ENCODE measurements at places on chromosomes 4 and X. TPM values are rescaled to one million over a fixed set of nuclear protein-coding genes. Genes with fewer than 3 reads are reported as not detected.
A peak's percentile ranks its signal among the peaks of the same experiment; 100 is the strongest.

DNA sequence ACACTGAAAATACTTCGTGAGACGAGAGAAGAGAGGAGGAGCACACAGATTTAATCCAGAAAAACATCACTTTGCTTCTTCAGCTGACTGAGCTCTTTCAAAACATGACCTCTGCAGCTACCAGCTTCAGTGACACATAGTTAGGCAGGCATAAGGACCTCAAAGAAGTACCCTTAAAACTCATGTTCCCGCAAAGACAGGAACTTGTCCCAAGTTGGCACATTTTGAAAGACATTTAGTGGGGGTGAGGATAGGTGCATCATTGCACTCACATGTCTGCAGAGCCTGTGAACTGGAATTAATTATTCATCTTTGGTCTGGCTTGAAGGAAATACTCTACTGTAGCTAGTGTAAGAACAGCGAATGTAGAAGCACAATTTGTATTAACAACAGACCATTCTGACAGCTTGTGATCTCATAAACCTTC, 221.8 kb downstream of the MGST2 start:
- no peak for DNase-seq

DSPP gene
- total RNA-seq = not detected

DNA sequence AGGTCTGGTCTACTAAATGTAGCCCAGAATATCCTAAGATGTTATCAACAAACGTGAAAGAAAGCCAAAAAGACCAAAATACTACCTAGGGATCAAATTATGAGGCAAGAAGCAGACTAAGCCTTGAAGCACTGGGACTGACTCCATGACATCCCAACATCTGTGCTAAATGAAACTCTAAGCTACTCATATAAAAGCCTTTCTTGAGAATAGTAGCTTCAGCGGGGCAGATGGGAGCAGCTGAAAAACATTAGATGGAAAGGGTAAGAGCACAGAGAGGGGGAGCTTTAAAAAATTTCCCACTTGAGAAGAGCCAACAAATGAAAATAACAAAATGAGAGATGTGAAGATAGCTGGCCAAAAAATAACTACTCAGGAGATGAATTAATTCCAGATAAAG, 81.7 kb downstream of the MAD2L1 start:
- no peak for DNase-seq

GRCh38 chr4:169664615-169665014, 44.2 kb downstream of the CLCN3 start:
- no peak for DNase-seq

GRCh38 chrX:97267396-97268181, 383.9 kb downstream of the RPA4 start:
- DNase-seq = peak; percentile 2

GRCh38 chr4:188821500-188821899, 682.3 kb downstream of the TRIML1 start:
- DNase-seq = no peak

SAGE1 gene
- total RNA-seq = not detected

GRCh38 chrX:13235930-13236329, 83.9 kb downstream of the ATXN3L start:
- DNase-seq = no peak

RHOXF1 gene
- total RNA-seq = not detected

DNA sequence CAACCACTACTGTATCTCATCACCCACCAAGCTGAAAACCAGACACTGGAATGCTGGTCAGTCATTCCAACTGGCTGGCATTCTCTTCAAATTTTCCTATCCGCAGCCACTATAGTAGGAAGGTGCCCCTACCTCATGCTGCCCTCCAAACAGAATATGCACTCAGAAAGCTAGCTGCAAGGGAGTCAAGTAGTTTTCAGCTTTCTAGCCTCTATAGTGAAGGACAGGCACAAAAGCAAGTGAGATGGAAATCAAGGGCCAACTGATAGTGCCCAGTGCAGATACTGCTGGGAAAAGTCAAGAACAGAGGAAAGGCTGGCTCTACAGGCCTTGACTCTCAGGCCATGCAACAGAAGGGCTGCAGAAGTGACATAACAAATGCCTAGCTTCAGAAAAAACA, 47.2 kb downstream of the BCOR start:
- no peak for DNase-seq

DNA sequence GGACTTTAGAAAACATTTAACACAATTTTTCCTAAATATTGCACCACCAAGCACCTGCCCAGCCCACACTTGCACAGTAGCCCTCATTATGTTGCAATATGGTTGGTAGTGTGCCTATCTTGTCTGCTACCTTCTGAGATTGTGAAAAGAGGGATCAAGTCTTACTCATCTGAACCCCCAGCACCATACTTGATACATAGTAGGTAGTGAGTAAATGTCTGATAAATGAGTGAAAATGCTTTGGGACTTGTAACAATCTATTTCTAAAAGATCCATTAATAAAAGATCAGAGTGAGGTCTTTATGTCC, 118.4 kb upstream of the MED14 start:
- no peak for DNase-seq

- no peak for DNase-seq
Observed at GRCh38 chr4:140648716-140649308, 80.1 kb upstream of the UCP1 start.

GRCh38 chr4:124939908-124940307, 227.4 kb upstream of the ANKRD50 start:
- no peak for DNase-seq

DNA sequence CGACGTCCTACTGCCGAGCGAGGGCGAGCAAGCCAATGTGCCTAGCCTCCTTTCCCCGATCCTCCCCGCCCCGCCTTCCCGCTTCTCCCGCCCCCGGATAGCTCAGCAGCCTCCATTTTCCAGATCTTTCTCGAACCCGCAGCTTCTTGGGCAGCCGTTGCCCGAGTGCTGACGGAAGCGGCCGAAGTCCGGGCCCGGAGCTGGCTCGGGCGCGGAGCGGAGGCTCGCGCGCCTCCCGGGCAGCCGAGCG, 172 bp upstream of the HSPA4L start:
- DNase-seq = no peak

SHROOM3 gene
- 19.0 TPM for total RNA-seq

APLN gene
- 0.31 TPM for total RNA-seq

GRCh38 chr4:155973639-155974475, 20.2 kb upstream of the CTSO start:
- peak; percentile 62 for DNase-seq

MBNL3 gene
- 0.17 TPM for total RNA-seq

HHIP gene
- 0.19 TPM for total RNA-seq

GRCh38 chrX:13654116-13654515, 1.2 kb downstream of the TCEANC start:
- DNase-seq = no peak

DNA sequence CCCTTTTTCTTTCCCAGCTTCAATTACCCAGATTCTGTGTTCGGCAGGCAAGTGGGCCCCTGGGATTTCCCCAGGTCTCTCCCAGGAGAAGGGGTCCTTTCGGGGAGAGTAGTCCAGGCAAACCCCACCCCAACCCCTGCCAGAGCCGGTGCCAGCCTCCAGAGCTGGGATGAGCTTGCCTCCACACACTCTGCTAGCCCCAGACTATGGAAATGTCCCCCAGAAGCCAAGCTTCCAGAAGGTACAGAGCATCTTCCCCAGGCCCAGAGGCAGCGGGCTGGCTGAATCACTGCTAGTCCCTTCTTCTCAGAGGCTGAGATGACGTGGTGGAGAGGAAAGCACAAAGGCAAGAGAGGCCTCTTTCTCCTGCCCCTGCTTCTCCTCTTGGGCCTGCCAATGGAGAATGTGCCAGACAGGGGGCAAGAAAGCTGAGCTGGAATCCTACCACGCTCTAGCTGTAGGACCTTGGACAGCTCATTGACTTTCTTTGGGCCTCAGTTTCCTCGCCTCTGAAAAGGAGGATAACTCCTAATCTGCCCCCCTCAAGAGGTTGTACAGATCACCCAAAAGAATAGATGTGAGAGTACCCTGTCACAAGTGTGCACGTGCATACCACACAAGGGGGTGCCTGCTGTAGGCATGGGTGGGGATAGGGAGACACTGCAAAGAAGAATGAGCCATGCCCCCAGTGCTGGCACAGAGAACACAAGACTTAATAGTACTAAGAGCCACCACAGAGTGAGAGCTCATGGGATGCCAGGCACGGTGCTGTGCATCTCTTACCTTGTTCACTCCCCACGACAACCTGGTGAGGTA, 2.1 kb downstream of the SASH3 start:
- DNase-seq = no peak

DNA sequence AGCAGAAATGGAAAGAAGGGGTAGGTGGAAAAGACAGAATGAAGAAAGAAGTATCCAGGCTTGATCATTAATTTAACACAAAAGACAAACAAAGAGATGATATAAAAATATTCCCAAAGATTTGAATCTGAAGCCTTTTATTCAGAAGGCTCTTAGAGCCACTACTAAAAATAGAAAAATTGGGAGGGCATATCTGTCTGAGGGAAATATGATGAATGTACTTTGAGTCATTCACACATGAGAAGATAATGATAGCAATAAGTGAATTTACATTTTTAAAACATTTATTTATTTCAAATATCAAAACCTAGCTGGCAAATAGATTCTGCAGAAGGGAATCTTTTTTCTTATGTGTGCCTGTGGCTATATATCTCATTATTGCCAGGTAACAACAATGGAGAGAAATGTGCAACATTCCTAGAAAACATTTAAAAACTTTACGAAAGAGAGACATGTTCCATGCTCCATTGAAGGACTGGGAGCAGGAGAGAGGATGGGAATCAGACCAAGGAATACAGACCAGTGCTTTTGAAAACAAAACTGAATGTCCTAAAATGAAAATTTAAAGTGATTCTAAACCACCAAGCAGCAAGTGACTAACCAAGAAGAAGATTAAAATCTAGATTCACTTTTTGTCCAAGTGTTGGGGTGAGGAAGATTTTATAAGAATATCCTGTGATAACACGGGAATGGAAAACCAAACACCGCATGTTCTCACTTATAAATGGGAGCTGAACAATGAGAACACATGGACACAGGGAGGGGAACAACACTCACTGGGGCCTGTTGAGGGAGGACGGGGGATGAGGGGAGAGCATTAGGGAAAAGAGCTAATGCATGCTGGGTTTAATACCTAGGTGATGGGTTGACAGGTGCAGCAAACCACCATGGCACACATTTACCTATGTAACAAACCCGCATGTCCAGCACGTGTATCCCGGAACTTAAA, 41.2 kb downstream of the ANXA5 start:
- no peak for DNase-seq

- DNase-seq = peak; percentile 13
Observed at GRCh38 chr4:6641164-6641970, 882 bp downstream of the MRFAP1 start.

DNA sequence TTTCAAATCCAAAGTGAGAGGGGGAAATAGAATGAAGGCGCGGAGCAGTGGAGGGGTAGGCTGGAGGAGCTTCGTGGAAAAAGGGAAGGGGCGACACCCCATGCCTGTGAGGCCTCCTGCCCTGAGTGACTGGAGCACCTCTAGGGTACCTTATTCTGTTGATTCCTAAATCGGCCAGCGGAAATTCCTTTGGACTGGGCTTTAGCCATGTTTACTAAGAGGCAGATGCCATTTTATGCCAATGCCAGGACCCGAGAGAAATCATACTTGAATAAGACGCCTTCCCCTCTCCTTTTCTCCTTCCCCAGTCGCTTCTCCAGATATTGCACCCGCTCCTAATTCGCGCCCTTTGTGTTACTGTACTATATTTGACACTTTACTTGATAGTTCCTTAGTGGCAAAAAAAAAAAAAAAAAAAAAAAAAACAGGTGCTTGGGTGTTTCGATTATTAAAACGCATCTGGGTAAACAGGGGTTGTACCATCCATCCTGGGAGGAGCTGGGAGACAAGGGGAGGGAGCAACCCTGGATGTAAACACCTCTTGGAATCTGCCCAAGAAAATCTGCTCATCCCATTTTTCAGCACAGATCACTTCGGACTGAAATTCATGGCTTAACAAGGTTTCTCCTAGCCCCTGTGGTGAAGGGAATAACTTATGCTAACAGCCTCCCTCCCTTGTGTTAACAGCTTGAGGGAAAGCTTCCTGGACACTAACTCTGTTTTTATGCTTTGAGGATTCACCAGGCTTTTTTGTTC, 1.5 kb downstream of the BMP3 start:
- no peak for DNase-seq

DNA sequence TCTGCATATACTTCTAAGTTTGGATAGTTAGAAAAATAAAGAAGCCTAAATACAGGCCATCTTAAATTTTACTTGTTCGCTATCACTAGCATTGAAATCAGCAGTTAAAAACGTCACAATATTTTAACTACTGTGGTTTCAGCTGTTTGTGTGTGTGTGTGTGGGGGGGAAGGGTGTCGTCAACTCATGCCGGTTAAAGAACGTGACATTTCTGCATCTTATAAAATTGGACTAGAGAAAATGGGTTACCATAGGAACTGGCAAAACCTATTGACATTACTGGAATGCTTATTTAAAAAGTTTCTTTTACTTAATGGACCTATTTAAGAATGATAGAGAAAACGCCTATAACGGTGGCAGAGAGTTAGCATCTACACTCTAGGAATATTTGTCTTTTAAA, 1.2 kb upstream of the CNKSR2 start:
- DNase-seq = no peak

DNA sequence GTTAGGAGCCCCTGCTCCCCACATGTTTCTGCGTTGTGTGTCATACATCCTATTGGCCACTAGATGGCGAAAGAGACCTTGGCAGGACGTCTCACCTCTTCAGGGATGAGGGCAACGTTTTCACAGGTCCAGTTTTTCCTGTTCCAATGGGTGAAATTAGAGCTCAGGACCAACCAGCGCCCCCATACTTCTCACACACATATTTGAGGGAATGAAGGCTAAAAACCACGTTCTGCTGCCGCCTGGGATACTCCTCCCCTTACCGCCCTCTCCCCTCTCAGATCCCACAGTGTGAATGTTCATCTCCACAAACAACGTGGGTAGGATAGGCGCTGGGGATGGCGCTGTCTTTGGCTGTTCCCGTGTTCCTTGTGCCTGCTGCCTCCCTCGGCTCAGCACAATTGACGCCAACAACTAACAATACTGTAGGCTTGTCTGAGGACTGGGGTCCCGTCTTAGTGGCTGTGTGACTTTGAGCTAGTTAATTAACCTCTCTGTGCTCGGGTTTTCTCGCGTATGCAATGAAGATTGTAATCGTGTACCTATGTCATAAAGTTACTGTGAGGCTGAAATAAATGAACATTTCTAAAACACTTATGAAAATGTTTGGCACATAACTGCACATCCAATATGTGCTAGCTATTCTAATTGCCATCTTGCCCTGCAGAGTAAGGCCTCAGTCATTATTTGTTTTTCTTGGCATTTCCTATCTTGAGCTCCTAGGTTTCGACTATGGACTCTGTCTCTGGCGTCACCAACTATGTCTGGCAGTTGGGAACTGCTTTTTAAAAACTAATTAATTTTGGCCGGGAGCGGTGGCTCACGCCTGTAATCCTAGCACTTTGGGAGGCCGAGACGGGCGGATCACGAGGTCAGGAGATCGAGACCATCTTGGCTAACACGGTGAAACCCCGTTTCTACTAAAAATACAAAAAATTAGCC, 181.3 kb upstream of the STK26 start:
- DNase-seq = peak; percentile 13

GRCh38 chr4:16264798-16265197, 38.5 kb upstream of the TAPT1 start:
- peak; percentile 26 for DNase-seq

DNA sequence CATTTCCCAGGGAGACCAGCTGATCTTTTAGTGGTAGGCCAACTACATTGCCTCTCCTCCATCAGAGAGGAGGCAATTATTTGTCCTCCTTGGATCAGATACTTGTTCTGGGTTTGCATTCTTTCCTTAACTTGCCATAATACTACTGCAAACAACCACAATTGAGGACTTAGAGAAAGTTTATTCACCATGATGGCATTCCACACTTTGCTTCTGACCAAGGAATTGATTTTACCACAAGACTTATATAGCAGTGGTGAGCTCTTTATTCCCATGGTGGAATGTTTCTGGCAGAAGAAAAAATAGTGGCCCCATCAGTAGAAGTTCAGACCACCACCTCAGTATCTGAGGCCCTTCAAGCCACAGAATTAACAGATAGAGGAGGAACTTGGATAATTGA, 123.9 kb upstream of the PPP3CA start:
- no peak for DNase-seq
